ENCODE measurements at places on chromosomes 1 and 21. TPM values are rescaled to one million over a fixed set of nuclear protein-coding genes. Genes with fewer than 3 reads are reported as not detected.

- no peak for DNase-seq
Observed at GRCh38 chr1:58363585-58363984, 182.9 kb downstream of the OMA1 start.

- DNase-seq: no peak
Observed at GRCh38 chr1:246761396-246761795, 37.2 kb downstream of the SCCPDH start.

- no peak for DNase-seq
Observed at GRCh38 chr1:243349128-243349527, 93.3 kb downstream of the SDCCAG8 start.

DNA sequence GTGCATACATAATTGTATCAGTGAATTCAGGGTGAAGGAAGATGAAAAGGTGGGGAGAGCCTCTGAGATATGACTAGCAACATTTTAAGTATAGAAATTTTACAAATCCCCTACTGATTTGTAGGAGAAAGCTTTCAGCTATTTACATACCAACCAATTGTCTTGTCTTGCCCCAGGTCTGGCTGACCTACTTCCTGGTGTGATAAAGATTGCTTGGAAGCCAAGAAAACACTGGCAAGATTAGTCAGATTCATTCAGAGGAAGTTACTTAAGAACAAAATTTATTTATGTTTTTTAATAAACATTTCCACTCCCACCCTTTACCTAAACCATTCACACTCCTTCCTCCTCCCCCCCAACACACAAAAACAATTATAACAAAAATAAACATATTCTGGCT, 17.5 kb downstream of the PTGS2 start:
- DNase-seq: no peak

- no peak for DNase-seq
Observed at GRCh38 chr1:241947354-241947753, 10.2 kb upstream of the BECN2 start.

- DNase-seq: no peak
Observed at GRCh38 chr1:48026275-48026674, 29.1 kb upstream of the TRABD2B start.

GRCh38 chr21:26391166-26391565, 181.9 kb downstream of the CYYR1 start:
- no peak for DNase-seq

DNA sequence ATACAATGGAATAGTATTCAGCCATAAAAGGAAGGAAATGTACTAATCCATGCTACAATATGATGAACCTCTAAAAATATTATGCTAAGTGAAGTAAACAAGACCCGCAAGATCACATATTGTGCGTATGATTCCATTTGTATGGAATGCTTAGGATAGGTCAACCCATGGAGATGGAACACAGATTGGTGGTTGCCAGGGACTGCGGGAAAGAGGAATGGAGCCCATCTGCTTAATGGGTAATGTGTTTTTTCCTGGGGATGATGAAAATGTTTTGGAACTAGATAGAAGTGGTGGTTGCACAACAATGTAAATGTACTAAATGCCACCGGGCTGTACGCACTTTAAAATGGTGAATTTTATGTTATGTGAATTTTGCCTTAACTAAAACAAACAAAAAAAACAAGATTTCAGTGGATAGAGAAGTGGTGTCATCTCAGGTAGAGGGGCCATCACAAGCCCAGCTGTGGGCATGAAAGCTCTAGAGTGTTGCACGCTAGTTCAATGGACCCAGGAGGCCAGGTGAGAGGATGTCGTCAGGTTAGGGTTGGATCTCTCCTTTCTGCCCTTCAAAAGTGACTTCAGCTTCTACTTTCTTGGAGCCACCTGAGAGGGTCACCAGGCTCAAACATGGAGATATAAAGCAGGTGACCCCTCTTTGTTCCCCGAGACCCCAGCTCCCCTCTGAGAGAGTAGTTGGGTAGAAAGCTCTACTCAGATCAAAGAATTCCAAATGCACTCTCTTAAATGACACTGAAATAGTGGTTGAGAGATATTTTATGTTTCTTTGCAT, 2.5 kb downstream of the C1orf115 start:
- DNase-seq: no peak

- no peak for DNase-seq
Observed at GRCh38 chr1:234977875-234978396, 150.7 kb downstream of the TOMM20 start.

GRCh38 chr1:53592985-53593757, 134.0 kb downstream of the DMRTB1 start:
- DNase-seq: no peak

DNA sequence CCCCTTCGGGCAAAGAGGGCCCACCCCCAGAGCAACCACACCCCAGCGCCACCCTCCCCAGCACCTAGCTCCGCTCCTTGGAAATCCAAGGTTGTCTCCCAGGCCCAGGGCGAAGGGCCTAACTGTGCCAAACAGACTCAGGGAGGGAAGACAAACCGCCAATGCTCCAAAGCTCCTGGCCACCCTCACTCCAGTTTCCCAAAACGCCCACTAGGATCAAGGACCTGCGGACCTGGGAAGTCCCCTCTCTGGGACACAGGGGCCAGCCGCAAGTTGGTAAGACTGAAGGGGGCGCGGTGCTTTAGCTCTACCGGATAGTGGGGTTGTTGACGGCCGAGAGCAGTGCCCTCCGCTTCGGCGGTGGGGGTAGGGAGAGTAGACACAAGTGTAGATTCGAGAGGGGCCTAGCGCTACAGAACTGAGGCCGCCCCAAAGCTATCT, 581 bp downstream of the IRF6 start:
- DNase-seq: no peak

- no peak for DNase-seq
Observed at GRCh38 chr1:7104339-7104738, 319.1 kb downstream of the CAMTA1 start.

Gene FAM177B
- 2.3 TPM for total RNA-seq

Gene PHLDA3
- 65.7 TPM for total RNA-seq

Gene RAB7B
- 1.3 TPM for total RNA-seq

All from breast epithelium (tissue), 4 donors.